Activated CD4-positive, alpha-beta T cell treated with anti-CD3 and anti-CD28 coated beads for 36 hours (primary cell): ENCODE measurements at places on chromosomes 5 and 9. TPM values are rescaled to one million over a fixed set of nuclear protein-coding genes. Genes with fewer than 3 reads are reported as not detected.

GRCh38 chr5:67257500-67257899 is 60.9 kb upstream of the CD180 start:
- H3K4me1 ChIP-seq: no peaks in the 10 kb centered on the region
- H3K36me3 ChIP-seq: no peaks in the 10 kb centered on the region
- H3K4me3 ChIP-seq: no peak overlapping the region

Gene SNX30
- total RNA-seq: 4.2 TPM

Gene ANXA1
- total RNA-seq: 26.0 TPM

Gene CDX1
- total RNA-seq: not detected

DNA sequence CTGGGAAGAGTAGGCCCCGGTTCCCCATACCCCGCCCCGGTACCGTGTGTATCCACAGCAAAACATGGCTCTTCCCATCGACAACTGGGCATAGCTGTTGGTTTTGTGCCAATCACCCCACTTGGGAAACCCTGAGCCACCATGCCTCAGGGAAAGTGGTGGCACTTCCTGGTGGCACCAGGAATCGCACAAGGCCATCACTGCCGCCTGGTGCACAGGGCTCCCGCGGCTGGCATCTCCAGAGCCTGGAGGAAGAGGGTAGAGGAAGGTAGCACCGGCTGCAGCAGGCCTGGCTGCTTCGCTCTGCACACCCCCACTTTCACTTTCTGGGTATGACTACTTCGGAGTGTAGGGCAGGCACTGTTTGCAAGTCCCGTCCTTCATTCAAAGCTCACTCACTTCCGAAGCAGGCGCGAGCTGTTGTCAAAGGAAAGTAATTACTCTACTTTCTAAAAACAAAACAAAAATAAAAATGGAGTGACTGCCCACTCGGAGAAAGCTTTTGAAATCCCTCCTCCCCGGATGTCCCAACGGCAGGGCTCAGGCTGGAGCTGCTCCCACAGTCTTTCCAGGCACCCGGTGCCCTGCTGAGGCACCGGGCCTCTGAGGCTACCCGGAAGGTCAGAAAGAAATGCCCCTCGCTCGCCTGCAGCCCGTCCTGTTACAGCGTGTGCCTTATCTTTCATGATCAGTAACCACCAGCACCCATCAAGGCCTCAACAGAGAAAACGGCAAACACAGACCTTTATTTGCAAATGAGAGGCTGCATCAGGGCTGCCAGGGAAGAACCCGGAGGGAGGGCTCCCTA is 2.0 kb downstream of the BRD3 start:
- H3K4me3 ChIP-seq: peak overlapping the region; percentile 85
- H3K27ac ChIP-seq: peak overlapping the region; percentile 96
- peaks cover 38% of the 10 kb centered on the region for H3K4me1 ChIP-seq
- no peaks in the 10 kb centered on the region for H3K36me3 ChIP-seq
- peaks cover 6% of the 10 kb centered on the region for H3K27me3 ChIP-seq

DNA sequence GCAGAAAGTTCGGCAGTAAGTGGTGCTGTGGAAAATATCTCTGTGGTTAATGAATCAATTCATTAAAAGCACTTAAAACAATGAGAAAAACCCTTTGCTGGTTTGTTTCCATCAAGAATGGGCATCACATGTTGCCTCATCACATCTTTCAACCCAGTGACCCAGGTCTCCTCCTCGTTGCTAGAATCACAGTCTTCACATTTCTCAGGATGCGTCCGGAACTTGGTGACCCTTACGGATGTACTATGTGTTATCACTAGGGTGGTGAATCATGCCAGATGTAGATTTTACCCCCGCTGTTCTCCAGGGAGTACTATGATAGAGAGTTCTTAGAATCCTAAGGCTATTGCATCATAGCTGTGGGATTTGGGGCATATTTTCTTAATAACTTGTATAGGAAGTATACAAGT is 217.9 kb upstream of the KLF4 start:
- no peaks in the 10 kb centered on the region for H3K4me1 ChIP-seq
- no peak for DNase-seq
- no peak overlapping the region for H3K4me3 ChIP-seq
- H3K27me3 ChIP-seq: no peaks in the 10 kb centered on the region
- H3K27ac ChIP-seq: no peak overlapping the region

DNA sequence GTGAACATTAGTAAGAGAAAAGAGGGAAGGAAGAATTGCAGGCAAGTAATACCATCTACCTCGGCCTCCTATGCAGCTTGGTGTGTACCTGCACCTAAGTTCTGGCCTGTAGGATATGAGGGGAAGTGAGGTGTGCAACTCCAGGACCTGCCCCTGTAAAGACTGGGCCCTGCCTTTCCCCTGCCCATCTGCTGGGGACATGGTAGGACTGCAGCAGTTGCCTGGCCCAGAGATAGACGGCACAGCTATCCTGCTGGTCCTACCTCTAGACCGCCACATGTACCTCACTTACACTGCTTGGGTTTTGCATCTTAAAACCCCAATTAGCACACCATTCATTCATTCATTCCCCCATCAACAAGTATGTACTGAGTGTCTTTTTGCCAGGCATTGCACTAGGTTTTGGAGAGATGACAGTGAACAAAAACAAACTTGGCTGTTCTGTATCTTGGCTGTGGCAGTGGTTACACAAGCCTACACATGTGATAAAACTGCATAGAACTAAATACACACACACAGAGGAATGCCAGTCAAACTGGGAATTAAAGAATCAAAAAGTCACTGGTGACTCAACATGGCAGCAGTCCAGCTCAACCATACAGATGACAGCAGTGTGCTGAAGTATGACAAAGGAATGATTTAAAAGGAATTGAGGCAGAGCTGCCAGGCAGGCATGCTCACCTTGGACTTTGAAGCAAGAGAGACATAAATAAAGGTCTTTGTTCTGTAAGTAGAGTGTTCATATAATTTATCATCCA is 23.3 kb upstream of the MGAT1 start:
- peak overlapping the region; percentile 51 for H3K27ac ChIP-seq
- no peak overlapping the region for H3K4me3 ChIP-seq
- no peaks in the 10 kb centered on the region for H3K27me3 ChIP-seq
- peaks cover 21% of the 10 kb centered on the region for H3K36me3 ChIP-seq
- peak; percentile 82 for DNase-seq

DNA sequence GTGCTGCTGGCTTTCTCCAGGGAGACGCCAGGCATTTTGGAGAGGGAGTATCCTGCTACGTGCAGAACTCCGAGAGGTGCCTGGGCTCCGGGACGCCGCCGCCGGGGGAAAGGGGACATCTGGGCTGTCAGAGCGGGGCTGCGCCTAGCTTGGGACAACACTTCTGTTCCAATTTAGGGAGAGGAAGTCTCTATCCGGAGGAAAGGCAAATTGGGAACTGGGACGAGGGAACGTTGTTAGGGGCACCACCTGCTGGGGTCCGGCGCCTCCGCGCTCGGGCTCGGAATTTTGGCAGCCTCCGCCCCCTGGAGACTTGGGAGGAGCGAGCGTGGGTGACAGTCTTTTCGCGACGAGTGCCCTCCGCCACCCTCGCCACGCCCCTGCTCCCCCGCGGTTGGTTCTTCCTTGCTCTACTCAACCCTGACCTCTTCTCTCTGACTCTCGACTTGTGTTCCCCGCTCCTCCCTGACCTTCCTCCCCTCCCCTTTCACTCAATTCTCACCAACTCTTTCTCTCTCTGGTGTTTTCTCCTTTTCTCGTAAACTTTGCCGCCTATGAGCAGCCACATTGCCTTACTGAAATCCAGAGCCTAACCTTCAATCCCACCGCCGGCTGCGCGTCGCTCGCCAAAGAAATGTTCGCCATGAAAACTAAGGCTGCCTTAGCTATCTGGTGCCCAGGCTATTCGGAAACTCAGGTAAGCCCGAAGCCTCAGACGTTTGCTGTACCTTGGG is 1.6 kb downstream of the TSLP start:
- peaks cover 62% of the 10 kb centered on the region for H3K27me3 ChIP-seq
- H3K36me3 ChIP-seq: no peaks in the 10 kb centered on the region
- H3K4me3 ChIP-seq: peak overlapping the region; percentile 81
- peak overlapping the region; percentile 37 for H3K27ac ChIP-seq

DNA sequence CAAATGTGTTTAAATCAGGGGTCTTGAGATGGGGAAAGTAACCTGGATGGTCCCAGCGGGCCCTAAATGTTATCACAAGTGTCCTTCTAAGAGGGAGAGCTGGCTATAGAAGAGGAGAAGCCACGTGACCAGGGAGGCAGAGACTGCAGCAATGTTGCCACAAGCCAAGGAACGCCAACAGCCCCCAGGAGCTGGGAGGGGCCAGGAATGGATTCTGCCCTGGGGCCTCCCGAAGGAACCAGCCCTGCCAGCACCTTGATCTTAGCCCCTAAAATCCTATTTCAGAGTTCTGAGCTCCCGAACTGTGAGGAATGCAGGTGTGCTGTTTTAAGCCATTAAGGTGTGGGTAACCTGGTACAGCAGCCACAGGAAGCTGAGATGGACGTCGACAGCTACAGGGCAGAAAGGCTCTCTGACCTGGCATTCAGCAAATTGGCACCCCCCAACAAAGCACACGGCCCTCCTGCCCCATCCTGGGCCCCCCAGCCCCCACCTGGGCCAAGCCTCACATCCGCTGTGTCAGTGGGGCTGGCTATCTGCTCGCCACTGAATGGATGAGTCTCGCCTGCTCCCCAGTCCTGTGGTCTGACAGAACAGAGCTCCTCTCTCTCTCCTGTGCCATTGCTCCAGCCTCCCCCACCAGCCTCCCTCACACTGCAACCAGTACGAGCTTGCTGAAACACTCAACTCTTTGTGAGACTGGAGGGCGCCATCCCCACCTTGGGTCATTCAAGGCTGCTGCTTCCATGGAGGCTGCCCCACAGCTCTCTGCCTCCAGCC is 78.8 kb downstream of the ADAMTS2 start:
- no peak overlapping the region for H3K27ac ChIP-seq
- no peak for DNase-seq
- no peak overlapping the region for H3K4me3 ChIP-seq
- no peaks in the 10 kb centered on the region for H3K4me1 ChIP-seq

Gene CRAT
- total RNA-seq: 18.9 TPM
